ENCODE measurements at places on chromosomes 7 and 10. TPM values are rescaled to one million over a fixed set of nuclear protein-coding genes. Genes with fewer than 3 reads are reported as not detected.
A peak's percentile ranks its signal among the peaks of the same experiment; 100 is the strongest.

DNA sequence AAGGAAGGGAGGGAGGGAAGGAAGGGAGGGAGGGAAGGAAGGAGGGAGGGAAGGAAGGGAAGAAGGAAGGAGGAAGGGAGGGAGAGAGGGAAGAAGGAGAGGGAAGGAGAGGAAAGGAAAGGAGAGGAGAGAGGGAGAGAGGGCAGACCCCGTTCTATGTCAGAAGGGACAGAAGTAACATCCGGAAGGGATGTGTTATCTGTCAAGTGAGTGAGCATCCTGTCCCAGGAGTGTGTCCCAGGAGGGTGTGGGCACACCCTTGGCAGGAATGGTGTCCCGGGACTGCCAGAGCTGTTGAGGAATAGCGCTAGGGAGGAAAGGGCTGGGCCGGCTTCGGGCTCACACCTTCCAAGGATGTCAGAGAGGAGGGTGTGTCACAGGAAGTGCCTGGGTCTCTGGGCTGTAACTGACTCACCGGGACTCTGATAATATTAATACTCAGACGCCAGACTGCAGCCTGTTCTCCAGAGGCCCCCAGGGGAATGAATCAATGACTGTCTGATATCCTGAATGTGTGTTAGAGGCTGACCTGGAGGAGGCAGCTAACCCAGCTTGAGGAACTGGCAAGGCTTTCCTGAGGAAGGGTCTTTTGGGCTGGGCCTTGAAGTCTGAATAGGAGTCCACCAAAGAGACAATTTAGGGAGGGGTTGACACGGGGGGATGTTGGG, 125.6 kb upstream of the TNRC18 start:
- H3K27me3 ChIP-seq, result no peaks in the 10 kb centered on the region
- peaks cover 24% of the 10 kb centered on the region for H3K4me1 ChIP-seq
- peak overlapping the region; percentile 76 for H3K27ac ChIP-seq
- H3K36me3 ChIP-seq, result no peaks in the 10 kb centered on the region
- peak; percentile 90 for DNase-seq

- peaks cover 25% of the 10 kb centered on the region for H3K27me3 ChIP-seq
- peak overlapping the region; percentile 51 for H3K4me3 ChIP-seq
These were observed 651 bp downstream of the AFAP1L2 start for GRCh38 chr10:114403541-114404161.

DNA sequence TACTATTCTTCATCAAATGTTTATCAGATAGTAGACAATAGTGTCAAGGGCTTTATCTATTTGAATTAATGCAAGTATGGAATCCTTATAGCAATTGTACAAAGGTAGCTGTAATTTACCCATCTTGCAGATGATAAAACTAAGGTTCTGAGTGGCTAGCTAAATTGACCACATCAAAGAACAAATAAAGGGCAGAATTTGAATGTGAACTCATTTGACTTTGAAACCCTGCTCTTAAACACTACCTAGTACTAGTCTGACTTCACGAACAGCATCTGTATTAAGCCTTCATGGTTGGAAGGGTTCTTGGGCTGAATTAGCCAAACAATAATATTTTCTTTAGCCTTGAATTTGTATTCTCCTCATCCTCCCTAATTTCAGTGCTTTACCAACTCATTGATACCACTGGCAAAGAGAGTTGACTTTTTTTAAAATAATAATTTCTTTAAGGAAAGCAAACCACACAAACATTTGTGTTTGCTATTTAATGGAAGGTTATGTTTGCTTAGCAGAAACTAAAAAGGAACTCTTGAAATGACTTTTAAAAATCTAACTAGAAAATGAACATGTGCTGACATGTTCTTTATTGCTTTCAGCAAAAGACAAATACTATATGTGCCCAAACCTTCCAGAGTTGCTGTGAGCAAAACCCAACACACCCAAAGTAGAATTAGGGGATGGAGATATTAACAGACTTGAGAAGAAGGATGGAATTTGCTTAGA, 322.6 kb downstream of the RNLS start:
- no peaks in the 10 kb centered on the region for H3K27me3 ChIP-seq
- no peak overlapping the region for H3K4me3 ChIP-seq
- no peaks in the 10 kb centered on the region for H3K36me3 ChIP-seq
- no peak overlapping the region for H3K27ac ChIP-seq
- no peaks in the 10 kb centered on the region for H3K4me1 ChIP-seq

- H3K4me3 ChIP-seq, result no peak overlapping the region
- H3K27me3 ChIP-seq, result no peaks in the 10 kb centered on the region
- H3K4me1 ChIP-seq, result no peaks in the 10 kb centered on the region
- H3K36me3 ChIP-seq, result no peaks in the 10 kb centered on the region
- no peak for DNase-seq
- H3K27ac ChIP-seq, result no peak overlapping the region
These were observed 140.0 kb downstream of the ZNF365 start for GRCh38 chr10:62514079-62514693.

- no peaks in the 10 kb centered on the region for H3K36me3 ChIP-seq
- peaks cover 76% of the 10 kb centered on the region for H3K4me1 ChIP-seq
- H3K27ac ChIP-seq, result peak overlapping the region; percentile 79
- no peaks in the 10 kb centered on the region for H3K27me3 ChIP-seq
- no peak overlapping the region for H3K4me3 ChIP-seq
These were observed 21.5 kb downstream of the SH3PXD2A start for GRCh38 chr10:103833731-103834365.

- no peaks in the 10 kb centered on the region for H3K27me3 ChIP-seq
- H3K4me1 ChIP-seq, result no peaks in the 10 kb centered on the region
- DNase-seq, result no peak
- no peak overlapping the region for H3K4me3 ChIP-seq
- no peak overlapping the region for H3K27ac ChIP-seq
- H3K36me3 ChIP-seq, result no peaks in the 10 kb centered on the region
These were observed 1082.6 kb upstream of the LRRTM3 start for GRCh38 chr10:65843203-65843602.

DNA sequence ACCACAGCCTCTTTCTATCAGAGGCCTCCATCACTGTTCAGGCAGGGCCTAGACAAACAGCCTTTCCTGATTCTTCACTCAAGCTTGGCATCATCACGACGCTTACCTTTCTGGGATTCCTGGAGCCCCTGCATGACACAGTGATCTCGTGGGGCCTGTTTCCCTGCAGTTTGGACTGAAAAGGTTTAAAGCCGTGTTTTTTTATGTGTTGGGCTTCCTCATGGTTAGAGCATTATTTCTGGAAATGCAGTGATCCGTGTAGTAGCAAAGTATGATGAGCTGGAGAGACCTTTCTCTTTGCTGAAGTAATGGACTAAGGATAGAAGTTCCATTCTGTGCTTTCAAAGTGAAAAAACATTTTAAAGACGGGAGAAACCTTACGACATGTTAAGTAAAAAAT, 169.1 kb downstream of the BMPER start:
- no peaks in the 10 kb centered on the region for H3K27me3 ChIP-seq
- H3K27ac ChIP-seq, result no peak overlapping the region
- no peak for DNase-seq
- no peaks in the 10 kb centered on the region for H3K4me1 ChIP-seq

GRCh38 chr10:12974491-12975199, 26.9 kb downstream of the CCDC3 start:
- H3K4me1 ChIP-seq, result no peaks in the 10 kb centered on the region
- H3K27me3 ChIP-seq, result no peaks in the 10 kb centered on the region
- no peak for DNase-seq
- H3K36me3 ChIP-seq, result no peaks in the 10 kb centered on the region
- H3K27ac ChIP-seq, result no peak overlapping the region

- H3K27ac ChIP-seq, result no peak overlapping the region
- no peaks in the 10 kb centered on the region for H3K27me3 ChIP-seq
- peak; percentile 12 for DNase-seq
These were observed 149.2 kb upstream of the GHITM start for GRCh38 chr10:83990126-83990525.

DNA sequence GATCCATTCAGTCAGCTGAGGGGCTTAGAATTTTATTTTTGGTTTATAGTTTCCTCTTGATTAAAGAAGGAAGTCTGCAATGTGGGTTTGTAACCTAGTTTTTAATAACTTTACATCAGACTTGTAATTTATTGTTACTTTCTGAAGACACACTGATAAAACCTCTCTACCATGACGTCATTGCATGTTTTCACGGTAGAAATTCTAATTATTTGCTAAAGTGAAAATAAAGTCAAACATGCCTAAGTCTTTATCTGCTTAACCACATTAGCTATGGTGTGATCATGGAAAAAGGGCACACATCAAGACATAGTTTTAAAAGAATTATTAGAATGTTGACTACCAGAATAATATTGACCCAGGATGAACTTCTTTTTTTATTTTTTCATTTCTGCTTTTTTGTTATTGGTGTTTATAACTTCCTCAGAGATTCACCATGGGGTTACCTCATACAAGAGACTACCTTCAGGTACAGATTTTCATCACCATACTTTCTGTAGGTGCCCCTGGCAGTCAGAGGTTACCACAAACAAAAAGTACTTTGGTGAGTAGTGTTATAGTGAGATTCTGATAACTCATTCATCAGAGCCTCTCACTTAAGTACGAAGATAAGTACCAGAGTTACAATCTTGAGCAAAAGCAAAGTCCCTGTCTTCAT, 7.0 kb upstream of the PANK1 start:
- H3K4me3 ChIP-seq, result no peak overlapping the region
- no peak for DNase-seq
- no peaks in the 10 kb centered on the region for H3K36me3 ChIP-seq
- no peaks in the 10 kb centered on the region for H3K27me3 ChIP-seq

- H3K4me3 ChIP-seq, result no peak overlapping the region
- H3K27me3 ChIP-seq, result no peaks in the 10 kb centered on the region
- no peaks in the 10 kb centered on the region for H3K4me1 ChIP-seq
- H3K36me3 ChIP-seq, result no peaks in the 10 kb centered on the region
These were observed 56.0 kb upstream of the KCND2 start for GRCh38 chr7:120216947-120217346.

- H3K4me1 ChIP-seq, result peaks cover 21% of the 10 kb centered on the region
- no peak overlapping the region for H3K4me3 ChIP-seq
- H3K27me3 ChIP-seq, result no peaks in the 10 kb centered on the region
- DNase-seq, result no peak
- H3K27ac ChIP-seq, result no peak overlapping the region
These were observed 203.4 kb upstream of the AHR start for GRCh38 chr7:17094963-17095574.

GRCh38 chr7:36717586-36717985, 6.7 kb downstream of the AOAH start:
- no peaks in the 10 kb centered on the region for H3K4me1 ChIP-seq
- H3K36me3 ChIP-seq, result no peaks in the 10 kb centered on the region
- no peaks in the 10 kb centered on the region for H3K27me3 ChIP-seq
- no peak overlapping the region for H3K4me3 ChIP-seq
- H3K27ac ChIP-seq, result peak overlapping the region; percentile 40

DNA sequence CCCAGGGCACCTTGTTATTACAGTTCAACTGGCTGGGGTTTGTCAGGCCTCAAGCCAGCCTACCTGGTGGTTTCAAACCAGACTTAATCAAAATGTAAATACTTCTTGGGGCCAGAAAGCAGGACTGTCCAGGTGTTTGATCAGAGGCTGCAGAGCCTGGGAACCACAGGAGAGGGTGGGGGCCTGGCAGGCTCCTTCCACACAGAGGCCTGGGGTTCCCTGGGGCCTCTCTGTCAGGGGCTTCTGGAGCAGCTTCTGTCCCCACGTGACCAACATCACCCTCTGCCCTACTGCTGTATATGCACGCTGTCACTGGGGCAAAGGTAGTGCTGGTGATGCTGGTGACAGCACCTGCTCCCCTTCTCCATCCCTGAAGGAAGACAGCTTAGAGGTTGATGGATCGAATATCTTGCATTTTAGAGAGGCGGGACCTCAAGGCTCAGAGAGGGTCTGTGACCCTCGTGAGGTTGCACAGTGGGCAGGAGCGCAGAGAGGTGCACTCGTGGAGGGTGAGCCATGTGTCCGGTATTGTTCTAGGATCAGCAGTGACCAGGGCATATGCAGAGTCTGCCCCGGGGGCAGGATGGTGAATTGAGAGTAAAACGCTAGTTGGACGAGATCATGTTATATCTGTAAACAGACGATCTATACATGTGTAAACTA, 95.4 kb downstream of the GRK5 start:
- no peaks in the 10 kb centered on the region for H3K36me3 ChIP-seq
- peaks cover 14% of the 10 kb centered on the region for H3K4me1 ChIP-seq
- H3K4me3 ChIP-seq, result no peak overlapping the region
- H3K27ac ChIP-seq, result no peak overlapping the region
- no peaks in the 10 kb centered on the region for H3K27me3 ChIP-seq

DNA sequence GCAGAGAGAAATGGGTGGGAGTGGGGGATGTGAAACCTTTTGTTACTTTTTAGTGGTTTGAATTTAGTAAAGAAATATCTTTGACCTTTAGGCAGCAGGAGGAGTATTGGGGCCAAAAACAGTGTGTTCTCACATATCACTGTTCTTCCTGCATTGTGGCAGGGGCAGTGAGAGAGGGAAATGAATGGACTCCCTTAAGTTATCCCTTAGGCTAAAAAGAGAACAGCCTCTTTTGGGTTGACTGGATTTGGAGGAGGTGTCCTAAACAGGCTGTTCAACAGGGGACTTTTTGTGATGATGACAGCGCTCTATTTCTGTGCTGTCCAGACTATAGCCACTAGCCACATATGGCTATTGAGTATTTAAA, 22.3 kb downstream of the ZNF775 start:
- no peaks in the 10 kb centered on the region for H3K36me3 ChIP-seq
- peaks cover 30% of the 10 kb centered on the region for H3K4me1 ChIP-seq
- no peak overlapping the region for H3K4me3 ChIP-seq
- H3K27me3 ChIP-seq, result no peaks in the 10 kb centered on the region

- H3K27ac ChIP-seq, result no peak overlapping the region
- H3K4me1 ChIP-seq, result peaks cover 24% of the 10 kb centered on the region
- H3K27me3 ChIP-seq, result no peaks in the 10 kb centered on the region
- H3K36me3 ChIP-seq, result no peaks in the 10 kb centered on the region
These were observed 57.3 kb downstream of the NRP1 start for GRCh38 chr10:33277135-33277536.

DNA sequence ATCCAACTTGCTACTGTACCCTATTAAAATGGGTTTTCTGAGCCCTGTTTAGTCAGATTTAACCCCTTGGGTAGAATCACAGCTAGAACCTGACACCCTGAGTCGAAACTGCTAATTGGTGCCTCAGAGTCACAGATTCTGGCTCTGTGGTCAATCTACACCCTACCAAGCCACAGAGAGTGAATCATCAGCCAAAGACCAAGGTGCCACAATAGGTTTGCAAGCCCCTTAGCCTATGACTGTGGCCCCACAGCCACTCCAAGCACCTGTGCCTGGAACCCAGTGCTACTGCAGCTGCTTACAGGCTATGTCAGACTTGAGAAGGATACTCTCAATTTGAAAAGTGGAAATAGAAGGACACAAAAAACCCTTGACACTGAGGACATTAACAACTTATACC, 202.8 kb upstream of the KCND2 start:
- H3K4me1 ChIP-seq, result no peaks in the 10 kb centered on the region
- H3K4me3 ChIP-seq, result no peak overlapping the region
- no peak for DNase-seq
- no peaks in the 10 kb centered on the region for H3K27me3 ChIP-seq
- no peak overlapping the region for H3K27ac ChIP-seq

Gene A1CF
- total RNA-seq, result 31.0 TPM

Gene NODAL
- total RNA-seq, result not detected

Gene BLVRA
- total RNA-seq, result 17.3 TPM

Gene LRRC4
- total RNA-seq, result 1.2 TPM

Gene SEMA3A
- total RNA-seq, result 3.8 TPM

Gene KMT2E
- total RNA-seq, result 206 TPM

Gene TRIL
- 3.0 TPM for total RNA-seq

Gene TEX36
- total RNA-seq, result not detected

Gene SFRP4
- total RNA-seq, result not detected

Gene GHRHR
- not detected for total RNA-seq

Gene ABI1
- total RNA-seq, result 53.2 TPM

Gene ZSCAN21
- total RNA-seq, result 9.8 TPM

Gene GNAI1
- total RNA-seq, result 35.2 TPM

Gene ATP5MK
- 129 TPM for total RNA-seq

Gene CLEC5A
- not detected for total RNA-seq

Gene KCNIP2
- 3.0 TPM for total RNA-seq

Gene C10orf120
- not detected for total RNA-seq

All from transverse colon (tissue), 4 donors.